IMR-90 (cell line): ENCODE measurements at places on chromosomes 1 and 21. TPM values are rescaled to one million over a fixed set of nuclear protein-coding genes. Genes with fewer than 3 reads are reported as not detected.

DNA sequence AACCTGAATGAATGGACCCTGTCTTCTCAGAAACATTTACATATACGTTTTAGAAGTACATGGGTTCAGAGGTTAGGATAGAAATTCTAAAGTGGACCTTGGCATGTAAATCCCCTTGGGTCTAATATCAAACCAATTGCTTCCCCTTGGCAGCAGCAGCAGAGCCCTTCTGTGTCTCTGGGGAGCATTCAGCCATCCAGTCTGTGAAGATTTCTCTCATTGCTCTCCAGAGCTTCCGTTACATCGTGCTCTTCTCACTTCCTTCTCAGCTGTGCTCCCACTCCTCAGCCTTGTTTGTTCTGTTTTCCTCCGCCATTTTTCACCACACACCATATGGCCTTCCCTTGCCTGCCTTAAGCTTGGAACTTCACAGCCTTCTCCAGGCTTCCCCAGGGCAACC, 61.5 kb upstream of the ATP1B1 start:
- DNase-seq: no peak

- DNase-seq: no peak
These were observed 3.2 kb downstream of the TMEM201 start for GRCh38 chr1:9591669-9592509.

DNA sequence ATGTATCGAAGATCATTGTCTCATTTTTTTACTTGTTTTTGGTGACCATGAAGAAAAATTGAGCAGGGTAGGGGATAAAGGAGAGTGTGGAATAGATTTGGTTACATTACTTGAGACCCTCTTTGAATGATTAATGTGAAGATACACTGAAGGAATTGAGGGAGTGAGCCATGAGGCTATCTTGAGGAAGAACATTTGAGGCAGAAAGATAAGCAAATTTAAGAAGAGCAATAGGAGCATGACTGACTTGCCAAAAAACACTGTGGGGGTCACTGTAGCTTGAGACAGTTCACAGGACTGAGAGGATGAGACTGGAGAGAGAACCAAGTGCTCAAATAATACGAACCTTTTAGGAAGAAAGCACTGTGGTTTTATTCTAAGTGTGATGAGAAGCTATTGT, 43.1 kb upstream of the PTPRC start:
- DNase-seq: no peak

DNA sequence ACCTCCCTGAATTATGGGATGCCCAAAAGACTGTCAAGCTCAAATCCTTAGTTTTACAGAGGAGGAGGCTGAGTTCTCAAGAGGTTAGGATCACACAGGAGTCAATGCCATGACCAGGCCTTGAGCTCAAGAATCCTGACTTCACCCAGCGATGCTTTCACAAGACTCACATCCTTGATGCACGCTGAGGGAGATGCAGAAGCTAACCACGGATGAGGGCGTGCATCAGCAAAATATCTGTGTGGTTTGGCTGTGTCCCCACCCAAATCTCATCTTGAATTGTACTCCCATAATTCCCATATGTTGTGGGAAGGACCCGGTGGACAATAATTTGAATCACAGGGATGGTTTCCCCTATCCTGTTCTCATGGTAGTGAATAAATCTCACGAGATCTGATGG, 133.2 kb downstream of the KCNJ6 start:
- peak; percentile 35 for DNase-seq

DNA sequence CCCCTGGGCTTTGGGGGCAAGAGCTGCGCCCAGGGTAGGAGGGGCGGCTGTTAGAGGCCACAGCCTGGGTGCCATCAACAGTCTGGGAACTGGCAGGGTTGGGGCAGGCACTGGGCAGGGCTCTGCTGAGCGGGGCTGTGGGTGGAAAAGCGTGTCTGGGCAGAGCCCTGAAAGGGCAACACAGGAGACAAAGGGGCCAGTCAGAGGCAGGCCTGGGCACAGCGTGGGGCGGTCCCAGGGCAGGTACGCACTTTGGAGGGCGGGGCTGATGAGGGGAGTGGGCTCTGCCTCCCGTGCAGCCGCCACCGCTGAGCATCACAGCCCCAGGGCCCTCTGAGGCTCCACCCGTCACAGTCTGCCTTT, 13.9 kb downstream of the CELSR2 start:
- DNase-seq: no peak

DNA sequence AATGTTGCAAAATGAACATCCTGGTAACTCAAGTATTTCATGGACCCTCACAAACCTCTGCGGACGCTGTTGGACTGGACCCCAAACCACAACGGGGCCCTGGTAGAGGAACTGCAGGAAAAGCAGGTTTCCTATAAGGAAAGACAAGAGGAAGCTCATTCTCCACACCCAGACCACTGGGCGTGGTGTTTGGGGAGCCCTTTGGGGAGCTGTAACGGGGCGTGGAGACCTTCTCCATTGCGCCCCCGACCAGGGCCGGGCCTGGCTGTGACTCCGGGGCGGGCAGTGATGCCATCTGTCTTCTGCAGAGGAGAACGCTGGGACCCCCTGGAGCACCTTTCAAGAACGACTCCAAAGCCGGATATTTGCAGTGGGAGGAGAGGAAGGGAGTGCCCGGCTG, 30.0 kb upstream of the AGPAT3 start:
- DNase-seq: no peak

- no peak for DNase-seq
These were observed 77.1 kb downstream of the TOMM20 start for GRCh38 chr1:235051521-235051920.

DNA sequence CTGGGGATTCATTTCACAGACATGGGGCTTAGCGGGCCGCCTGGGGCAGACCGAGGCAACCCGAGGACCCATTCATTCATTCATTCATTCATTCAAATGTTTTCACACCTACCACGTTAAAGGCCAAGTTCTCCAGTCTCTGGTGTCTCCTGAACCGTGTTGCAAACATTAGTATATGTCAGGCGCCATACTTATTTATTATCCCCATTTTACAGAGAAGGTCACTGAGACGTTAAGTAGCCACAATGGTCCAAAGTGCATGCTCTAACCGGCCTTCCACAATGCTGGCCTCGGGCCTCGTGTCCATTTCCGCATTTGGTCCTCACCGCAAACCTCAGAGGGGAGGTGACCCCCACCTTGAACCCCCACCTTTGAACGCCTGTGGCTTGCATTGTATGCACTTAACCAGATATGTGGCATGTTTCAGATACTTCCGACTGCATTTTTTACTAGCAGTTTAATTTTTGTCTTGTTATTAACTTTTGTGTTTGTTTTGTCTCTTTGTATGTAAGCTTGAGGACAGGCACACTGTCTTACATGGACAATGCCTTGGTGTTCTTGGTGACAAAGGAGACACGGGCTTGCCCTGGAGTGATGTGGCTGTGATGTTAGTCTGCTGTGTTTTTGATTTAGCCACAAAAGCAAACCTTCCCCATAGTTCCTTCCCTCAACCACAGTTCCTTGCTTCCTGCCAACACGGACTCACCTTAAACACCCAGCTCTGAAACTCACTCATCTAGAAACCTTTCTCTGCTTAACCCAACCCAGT, 1.2 kb upstream of the IFFO2 start:
- no peak for DNase-seq

DNA sequence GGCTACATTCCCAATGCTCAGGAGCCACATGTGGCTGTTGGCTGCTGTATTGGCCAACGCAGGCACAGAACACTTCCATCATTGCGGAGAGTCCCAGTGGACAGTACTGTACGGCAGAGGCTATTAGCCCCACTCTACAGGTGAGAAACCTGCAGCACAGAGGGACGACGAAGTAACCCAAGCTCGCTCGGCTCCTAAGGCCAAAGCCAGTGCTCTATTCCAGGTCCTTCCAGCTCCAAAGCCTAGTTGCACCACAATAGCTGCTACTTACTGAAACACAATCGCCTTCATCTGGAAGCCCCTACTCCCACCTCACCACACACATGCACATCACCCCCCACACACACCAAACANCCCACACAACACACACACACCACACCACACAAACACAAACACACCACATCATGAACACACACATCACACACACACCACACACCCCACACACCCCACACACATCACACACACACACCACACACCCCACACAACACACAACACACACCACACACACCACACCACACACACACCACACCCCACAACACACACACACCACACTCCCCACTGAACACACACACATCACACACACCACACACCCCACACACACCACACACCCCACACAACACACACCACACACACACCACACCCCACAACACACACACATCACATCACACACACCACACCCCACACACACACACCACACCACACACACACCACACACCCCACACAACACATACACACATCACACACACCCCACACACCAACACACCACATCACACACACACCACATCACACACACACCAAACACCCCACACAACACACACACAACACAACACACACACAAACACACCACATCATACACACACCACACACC, 3.2 kb downstream of the LYPD8 start:
- DNase-seq: no peak

- DNase-seq: no peak
These were observed 5.5 kb upstream of the GATAD2B start for GRCh38 chr1:153928245-153928644.

- no peak for DNase-seq
These were observed 557.3 kb downstream of the USP25 start for GRCh38 chr21:16287046-16287445.

DNA sequence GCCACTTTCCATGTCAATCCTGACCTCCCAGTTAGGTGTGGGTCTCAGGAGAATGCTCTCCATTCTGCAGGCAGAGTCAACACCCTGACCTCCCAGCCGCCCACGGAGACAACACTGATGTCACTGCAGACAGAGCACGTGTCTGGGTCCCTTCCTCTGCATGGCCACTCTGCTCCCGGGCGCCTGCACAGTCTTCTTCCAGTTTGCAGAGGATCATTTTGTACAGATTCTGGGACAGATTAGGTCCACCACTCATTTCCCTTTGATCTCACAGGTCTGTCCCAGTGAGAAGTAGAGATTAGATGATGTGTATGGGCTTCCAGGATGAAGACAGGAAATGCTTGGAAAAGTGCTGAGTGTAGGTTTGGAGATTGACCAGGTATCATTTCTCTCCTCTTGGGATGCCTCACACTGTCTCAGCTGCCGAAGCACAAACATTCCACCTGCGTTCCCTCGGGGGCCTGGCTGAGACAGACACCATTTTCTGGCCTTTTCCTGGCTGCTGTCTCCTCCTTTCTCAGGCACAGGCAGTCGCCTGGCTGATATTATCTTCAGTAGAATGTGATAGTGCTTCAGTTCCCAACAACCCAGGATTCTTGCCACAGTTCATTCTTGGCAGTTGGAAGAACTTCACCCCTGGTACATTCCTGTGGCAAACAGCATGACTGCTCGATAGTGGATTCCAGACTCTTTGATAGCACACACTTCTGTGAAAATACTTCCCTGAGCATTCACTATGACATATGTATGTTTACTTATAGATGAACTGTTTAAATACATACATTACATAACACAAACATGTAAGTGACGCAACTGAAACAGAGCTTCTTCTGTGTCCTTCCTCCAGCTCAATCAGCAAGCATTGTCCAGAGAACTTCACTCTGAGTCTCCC, 7.9 kb downstream of the MYBPHL start:
- DNase-seq: peak; percentile 97

DNA sequence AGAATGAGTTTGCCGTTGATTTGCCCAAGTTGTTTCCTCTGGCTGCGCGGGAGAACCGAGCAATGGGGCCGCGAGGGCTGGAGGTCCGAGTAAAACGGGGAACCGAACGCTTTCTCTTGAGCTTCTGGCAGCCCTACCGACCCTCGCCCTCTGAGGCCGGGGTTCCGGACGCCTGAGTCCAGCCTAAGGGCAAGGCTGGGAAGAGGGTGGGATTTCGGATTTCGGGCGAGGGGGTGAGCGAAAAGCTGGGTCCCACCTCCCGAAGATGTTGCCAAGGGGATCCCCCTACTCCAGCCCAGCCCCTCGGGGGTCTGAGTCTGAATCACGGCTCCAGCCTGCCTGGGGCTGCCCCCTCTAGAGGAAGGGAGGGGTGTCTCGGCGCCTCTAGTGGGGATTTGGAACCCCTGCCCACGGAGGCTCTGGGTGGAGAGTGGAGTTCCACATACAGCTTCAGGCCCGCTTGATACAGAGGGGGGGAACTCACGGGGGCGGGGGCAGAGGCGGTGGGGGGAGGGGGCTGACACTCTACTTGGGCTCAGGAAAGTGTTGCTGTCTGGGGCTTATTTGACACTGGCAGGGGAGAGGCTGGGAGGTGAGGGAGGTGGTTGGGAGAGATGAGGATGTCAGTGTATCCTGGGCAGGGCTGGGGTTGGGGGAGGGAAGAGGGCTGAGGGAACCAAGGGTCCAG, 617 bp downstream of the KIRREL1 start:
- DNase-seq: no peak

The DIO1 gene
- not detected in 2 replicates for total RNA-seq

The THEM5 gene
- total RNA-seq: not detected in 2 replicates

The MTARC2 gene
- 0.36 and 0.56 TPM in 2 replicates for total RNA-seq

The LCE5A gene
- not detected in 2 replicates for total RNA-seq

The ARHGAP29 gene
- 30.3 and 45.3 TPM in 2 replicates for total RNA-seq
